Stimulated activated memory B cell treated with anti-CD40 and anti-IgM and Interleukin-4, amounts not matched to agents 10 μg/mL and 1 μg/mL and 100 μg/mL, for 72 hours (primary cell): ENCODE measurements at places on chromosomes 6 and 20.

GRCh38 chr6:45597424-45597823 is 219.7 kb upstream of the SUPT3H start:
- no peak for ATAC-seq

GRCh38 chr6:20652299-20653084 is 118.2 kb downstream of the CDKAL1 start:
- no peak for ATAC-seq

GRCh38 chr6:169163411-169163901 is 90.2 kb downstream of the THBS2 start:
- no peak for ATAC-seq

DNA sequence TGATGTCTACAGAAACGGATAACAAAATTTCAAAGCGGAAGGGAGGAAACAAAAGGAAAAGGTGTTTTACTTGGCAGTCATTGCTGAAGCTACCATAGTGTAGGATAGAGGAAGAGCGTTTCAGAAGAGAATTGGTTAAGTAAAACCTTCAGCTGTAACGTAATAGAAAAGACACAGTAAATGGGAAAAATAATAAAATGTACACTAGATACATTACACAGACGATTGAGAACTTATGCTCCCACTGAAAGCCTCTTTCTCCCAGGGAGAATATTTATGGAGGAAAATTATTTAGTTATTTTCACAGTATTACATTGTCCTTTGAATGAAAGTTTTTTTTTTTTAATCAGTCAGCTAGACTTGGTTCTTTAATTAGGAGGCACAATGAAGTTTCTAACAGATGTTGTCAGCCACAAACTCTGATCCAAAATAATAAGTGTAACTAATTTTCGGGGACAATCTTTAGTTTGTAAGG is 90.7 kb upstream of the PRDM1 start:
- no peak for ATAC-seq

DNA sequence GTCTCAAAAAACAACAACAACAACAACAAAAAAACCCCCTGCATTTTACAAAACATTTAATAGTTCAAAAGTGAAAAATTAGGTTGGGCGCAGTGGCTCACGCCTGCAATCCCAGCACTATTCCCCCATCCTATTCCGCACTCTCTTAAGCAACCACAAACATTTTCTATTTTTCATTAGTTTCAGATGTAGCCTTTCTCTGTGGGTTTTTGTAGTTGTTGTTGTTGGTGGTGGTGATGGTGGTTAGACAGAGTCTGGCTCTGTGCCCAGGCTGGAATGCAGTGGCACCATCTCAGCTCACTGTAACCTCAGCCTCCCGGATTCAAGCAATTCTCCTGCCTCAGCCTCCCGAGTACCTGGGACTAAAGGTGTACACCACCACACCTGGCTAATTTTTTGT is 6.4 kb upstream of the GMNN start:
- ATAC-seq = no peak

GRCh38 chr6:31157513-31158139 is at the start of gene CCHCR1:
Gene CCHCR1, minus strand, starts transcription at chr6:31157802. Its CDS starts 202 bp downstream, at chr6:31157600.
- ATAC-seq = no peak

GRCh38 chr20:59937150-59937549 is 3.0 kb downstream of the PPP1R3D start:
- no peak for ATAC-seq
